Hindlimb muscle (tissue), 1 donor: ENCODE measurements at places on chromosomes 11 and 22. TPM values are rescaled to one million over a fixed set of nuclear protein-coding genes. Genes with fewer than 3 reads are reported as not detected.

DNA sequence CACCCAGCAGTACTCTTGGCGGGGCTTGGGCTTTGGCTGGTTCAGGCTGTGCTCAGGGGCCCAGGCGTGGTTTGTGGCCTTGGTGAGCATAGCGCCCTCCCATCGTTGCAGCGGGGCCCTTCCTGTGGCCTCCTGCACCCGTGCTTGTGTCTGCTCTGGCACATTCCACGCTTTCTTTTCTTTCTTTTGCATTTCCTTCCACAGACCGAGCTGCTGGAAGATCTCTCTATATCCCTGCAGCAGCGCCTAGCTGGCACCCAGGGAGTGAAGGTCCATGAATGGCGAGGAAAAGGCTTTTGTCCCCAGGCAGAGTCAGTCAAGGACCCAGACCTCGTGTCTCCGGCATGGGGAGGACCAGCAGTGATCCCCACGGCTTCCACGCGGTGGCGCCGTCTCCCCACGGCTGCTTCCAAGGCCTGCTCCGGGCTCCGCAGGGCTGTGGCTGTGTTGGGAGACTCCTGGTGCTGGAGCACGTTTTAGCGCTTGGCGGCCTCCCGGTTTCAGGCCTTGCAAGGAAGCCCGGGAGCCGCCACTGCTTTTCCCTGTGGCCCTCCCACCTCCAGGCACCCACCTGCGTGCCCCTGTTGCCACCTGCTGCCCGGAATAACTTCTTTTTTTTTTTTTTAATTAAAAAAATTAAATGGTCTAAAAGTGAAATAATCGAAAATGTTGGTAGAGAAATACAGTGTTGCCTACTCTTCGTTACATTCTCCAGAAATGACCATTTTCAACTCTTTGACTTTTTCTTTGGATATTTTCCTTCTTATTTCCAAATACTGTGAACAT is 28.5 kb downstream of the GLB1L2 start:
- DNase-seq = peak; percentile 75

Gene MS4A8
- polyA plus RNA-seq = 5.6 TPM

GRCh38 chr22:36433318-36434231 is 45.8 kb upstream of the MYH9 start:
- DNase-seq = no peak

Gene KRTAP5-7
- not detected for polyA plus RNA-seq

Gene PHLDA2
- polyA plus RNA-seq = 0.52 TPM

Gene CCDC89
- 1.9 TPM for polyA plus RNA-seq

GRCh38 chr11:84922836-84923235 is 704.3 kb downstream of the DLG2 start:
- DNase-seq = no peak

DNA sequence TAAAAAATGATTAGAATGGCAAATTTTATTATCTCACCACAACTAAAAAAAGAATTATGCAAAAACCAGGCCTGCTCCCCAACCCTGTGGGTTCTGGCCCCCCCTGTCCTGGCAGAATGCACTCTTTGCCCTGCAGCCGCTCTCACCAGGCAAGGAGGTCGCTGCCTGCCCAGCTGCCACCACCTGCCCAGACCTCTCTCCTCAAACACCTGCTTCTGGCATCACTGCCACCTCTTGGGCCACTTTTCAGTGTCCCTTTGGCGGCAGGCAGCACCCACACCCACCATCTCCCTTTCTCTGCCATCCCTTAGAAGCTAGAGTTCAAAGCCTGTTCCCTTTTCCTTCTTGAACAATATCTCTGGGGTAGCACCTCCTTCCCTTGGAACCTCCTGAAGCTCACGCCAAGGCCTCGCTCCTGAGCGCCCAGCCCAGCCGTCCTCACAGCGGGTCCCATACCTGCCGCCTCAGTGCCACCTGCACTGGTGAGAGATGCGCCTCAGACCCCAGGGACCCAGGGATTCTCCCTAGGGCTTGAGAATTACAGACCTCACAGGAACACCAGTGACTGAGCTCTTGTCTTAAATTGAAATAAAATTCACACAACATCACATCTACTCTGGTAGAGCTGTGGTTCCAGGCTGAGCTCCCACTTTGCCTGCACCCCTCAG is 44.6 kb downstream of the SGSM3 start:
- no peak for DNase-seq

- no peak for DNase-seq
Measured at GRCh38 chr11:102783016-102783415, 2.6 kb upstream of the MMP10 start.

DNA sequence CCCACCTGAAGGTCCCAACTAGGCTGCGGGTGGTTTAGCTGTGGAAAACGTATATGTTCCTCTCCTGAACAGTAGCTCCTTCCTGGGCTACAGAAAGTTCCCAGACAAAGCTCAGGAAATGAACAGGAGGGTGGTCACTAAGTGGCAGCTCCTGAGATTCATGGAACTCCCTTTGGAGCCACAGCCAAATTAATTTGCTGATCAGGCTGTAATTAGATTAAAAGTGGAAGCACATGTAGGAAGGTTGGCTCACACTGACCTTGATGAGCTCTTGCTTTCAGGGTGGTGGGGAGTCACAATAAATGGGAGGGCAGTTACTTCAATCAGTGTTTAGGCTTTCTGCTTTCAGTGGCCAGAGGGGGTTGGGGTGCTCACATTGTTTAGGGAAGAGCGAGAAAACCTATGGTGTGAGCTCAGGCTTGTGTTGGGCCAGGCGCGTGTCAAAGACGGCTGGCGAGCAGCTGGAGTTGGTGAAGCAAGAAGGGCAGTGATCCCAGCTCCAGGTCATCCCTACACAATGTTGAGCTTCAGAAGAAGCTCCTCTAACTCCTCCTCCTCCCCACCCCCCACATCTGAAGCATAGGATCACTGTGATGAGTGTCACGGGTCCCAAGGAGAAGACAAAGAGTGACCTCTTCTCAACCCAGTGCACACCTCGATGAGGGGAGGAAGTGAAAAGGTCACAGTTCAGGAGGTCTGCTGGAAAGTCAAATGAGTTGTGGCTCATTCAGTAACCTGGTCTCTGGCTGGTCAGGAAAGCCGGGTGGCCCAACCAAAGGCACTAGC is 42.5 kb downstream of the CLPB start:
- no peak for DNase-seq

DNA sequence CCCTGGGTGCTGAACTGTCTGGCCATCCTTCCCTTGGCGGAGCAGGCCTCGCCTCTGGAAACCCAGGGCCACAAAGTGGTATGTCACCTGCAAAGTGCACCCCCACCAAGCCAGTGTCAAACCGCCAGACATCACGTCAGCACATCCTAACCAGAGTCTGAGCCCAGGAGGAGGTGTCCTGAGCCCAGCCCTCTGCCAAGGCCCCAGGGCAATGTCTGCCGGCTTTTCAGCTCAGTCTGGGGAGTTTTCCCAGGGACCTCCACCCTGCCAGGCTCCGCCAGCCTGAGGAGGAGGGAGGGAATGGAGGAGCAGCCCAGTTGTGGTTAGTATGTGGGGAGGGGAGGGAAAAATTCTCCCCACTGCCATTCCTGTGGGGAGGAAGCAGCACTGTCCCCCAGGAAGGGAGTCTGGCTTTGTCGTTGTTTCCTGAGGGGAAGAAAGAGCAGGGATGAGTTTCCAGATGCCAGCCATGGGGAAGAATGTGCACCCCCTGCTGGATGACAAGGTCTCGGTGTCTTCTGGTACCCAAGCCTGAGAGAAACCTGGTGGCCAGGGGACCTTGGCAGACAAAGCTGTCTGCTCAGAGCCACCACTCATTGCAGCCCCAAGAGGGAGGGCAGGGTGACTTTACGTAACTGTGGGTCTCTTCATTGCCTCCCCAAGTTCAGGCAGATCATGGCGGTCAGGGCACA is 81.4 kb upstream of the CD82 start:
- no peak for DNase-seq

DNA sequence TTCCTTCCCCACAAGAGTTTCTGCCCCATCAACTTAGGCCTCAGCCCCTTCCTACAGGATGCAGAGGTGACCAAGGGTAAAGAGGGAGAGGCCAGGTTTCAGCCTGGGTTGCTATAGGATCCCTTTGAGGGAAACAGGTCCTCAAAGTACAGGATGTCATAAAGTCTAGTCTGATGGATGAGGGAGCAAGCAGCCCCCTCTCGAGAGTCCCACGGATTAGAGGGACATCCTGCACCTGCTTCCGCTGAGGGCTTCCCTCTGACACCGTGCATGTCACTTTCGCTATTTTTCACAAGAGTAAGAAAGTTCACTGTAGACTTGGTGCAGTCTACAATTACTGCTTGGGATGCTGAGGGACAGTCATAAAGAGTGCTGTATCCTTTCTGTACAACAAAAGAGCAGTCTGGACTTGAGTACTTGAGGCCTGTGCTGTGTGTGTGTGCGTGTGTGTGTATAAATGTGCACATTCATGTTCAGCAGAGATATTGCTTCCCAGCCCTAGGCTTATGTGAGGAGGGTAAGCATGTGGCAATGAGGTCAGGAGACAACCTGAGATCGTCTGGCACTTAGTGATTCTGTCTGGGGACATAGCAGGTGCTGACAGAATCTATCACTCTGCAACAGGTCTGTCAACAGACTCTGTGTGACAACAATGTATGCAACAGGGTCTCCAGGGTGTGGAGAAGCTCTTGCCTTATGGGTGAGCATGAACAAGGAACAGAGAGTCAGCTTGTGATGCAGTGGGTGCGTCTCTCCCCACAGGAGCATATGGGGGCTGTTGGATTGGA is 18.0 kb upstream of the CHST1 start:
- no peak for DNase-seq

GRCh38 chr11:121329781-121330395 is 37.3 kb downstream of the SC5D start:
- DNase-seq = no peak

Gene UBASH3B
- polyA plus RNA-seq = 2.9 TPM

Gene CNTN5
- polyA plus RNA-seq = 4.7 TPM

DNA sequence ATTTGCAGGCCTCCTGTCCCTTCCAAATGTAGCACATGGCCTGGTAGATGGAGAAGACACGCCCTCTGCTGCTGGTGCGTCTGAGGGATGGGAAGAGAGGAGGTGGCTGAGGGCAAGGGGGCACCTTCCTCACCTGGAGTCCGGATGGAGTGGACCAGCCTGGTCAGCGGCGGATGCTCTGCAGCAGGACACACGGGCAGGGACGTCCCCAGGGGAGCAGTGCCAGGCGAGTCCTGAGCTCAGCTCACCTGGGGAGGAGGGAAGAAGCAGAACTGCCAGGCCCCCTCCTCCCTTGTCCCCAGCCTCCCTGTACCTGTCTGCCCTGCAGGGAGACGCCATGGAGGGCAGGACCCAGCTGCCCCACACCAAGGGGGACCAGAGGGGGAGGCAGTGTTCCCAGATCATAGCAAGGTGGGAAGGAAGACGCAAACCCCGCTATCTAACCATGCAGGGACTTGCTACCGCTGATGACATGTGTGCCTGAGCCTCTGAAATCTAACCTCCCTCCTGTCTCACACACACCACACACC is 1495.9 kb downstream of the BRD1 start:
- no peak for DNase-seq

DNA sequence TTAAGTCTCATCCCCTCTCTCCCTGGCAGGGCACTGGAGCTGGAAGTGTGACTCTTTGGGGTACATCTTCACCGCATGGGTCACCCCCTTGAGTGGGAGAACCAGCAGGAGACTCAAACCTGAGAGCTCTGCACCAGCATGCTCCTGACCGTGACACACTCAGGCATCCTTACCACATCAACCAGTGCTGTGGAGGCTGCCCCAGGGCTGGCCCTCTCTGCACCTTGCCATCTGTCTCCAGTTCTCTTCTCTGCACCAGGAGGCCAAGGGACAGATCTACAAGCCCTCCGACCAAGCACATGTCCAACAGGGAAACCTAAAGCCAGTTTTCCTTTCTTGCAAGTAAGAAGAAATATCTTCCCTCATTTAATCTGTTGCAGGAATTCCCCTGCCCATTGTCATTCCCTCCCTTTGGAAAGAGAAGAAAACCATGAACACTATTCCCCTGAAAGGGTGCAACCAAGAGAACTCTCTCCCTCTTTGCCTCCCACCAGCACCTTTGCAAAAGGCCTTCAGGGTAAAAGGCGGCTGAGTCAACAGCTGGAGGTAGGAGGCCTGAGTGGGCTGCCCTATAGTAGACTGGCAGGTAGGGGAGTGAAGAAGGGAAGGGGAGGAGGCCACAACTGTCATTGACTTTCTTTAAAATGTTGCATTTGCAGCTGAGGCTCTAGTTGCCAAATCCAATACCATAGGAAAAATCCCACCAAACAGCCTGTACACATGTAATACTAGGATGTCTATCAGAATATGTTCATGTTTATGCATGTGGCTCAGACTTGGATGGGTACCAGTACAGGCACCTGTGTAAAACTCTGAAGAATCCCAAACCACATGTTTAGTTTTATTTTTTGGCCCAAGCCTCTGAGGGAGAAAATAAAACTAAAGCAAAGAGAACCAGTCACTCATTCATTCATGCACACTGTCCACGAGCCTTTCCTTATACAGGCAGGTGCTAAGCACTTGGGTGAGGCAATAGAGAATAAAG is 117.0 kb downstream of the WT1 start:
- no peak for DNase-seq

Gene CCDC81
- polyA plus RNA-seq = 1.4 TPM

Gene TEX12
- 0.23 TPM for polyA plus RNA-seq

Gene OR8D1
- polyA plus RNA-seq = not detected

DNA sequence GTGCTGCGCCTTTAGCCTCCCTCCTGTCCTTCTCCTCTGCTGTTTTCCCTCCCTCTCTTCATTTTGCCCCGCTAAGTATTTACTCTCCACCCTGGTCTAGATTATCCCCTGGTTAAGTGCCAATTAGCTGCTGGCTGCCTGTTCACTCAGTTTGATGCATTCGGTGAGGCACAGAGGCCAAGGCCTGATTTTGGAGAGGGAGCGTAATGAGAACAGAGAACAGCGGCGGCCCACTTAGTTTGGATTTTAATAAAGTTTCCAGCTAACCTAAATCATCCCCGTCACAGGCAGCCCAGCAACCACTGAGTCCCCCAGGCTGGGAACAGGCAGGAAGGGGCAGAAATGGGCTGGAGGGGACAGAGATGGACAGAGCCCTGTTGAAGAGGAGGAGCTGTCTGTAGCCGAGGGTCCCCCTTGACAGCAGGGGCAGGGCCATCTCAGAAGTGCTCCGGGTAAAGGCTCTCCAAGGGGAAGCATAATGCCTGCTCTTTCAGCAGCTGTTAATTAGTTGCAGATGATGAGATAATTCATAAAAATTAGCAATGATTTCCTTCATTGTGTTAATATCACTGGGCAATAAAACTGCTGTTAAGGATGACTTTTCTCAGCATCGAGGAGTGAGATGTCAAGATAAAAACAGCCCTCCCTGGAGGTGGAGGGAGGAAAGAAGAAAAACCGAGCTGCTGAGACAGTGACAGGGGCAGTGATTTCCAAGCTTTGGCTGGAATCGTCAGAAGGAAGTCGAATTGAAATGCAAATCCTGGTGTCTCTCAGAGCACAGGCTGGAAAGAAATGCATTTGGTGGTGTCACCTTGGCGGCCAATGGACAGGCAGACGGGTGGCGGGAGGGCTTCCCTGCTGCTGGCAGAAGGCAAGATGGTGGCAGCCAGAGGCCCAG is 170.1 kb downstream of the GRIK4 start:
- DNase-seq = no peak
